Activated naive CD4-positive, alpha-beta T cell treated with anti-CD3 and anti-CD28 coated beads for 36 hours (primary cell): ENCODE measurements at places on chromosomes 3 and 15.

DNA sequence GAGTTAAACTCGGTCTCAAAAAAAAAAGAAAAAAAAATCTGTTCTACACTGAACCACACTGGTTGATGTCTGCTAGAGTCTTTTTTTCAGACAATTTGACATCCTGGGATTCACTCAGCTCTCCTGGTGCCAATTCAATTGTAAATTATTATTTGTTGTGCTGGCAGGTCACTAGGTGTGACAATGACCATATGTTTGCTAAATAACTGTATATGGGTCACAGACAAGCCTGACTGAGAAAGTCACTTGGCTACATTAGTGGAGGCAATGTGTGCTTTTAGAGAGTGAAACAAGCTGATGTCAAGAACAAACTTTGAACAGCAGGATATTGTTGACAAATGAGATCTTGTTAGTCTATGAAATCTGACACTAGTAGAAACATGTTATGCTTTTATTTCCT is 1379.1 kb downstream of the ZPLD1 start:
- no peak overlapping the region for H3K27ac ChIP-seq
- no peaks in the 10 kb centered on the region for H3K4me1 ChIP-seq
- H3K36me3 ChIP-seq = no peaks in the 10 kb centered on the region
- DNase-seq = no peak
- H3K27me3 ChIP-seq = no peaks in the 10 kb centered on the region

- H3K27ac ChIP-seq = no peak overlapping the region
- no peaks in the 10 kb centered on the region for H3K27me3 ChIP-seq
- H3K36me3 ChIP-seq = no peaks in the 10 kb centered on the region
- H3K4me3 ChIP-seq = no peak overlapping the region
- no peaks in the 10 kb centered on the region for H3K4me1 ChIP-seq
Observed at GRCh38 chr3:7682822-7683229, 818.8 kb upstream of the LMCD1 start.

DNA sequence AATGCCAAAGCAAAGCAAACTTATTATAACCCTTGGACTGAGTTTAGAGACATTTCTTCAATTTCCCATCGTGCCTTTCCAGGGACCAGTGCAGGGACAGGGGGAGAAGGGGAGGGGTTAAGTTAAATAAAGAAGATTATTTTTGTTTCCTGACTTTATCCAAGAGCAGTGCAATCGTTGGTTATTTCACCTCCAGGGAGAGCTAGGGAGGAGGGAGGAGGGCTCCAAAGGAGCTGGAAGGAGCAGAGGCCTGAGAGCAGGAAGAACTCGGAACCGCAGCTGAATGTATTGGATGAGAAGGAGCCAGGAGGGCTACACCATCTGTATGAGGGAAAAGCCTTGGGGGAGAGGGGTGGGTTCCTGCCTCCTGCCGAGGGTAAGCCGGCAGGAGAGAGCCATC is 20.7 kb downstream of the HAPLN3 start:
- H3K36me3 ChIP-seq = peaks cover 13% of the 10 kb centered on the region
- no peaks in the 10 kb centered on the region for H3K27me3 ChIP-seq
- no peak overlapping the region for H3K27ac ChIP-seq
- no peak for DNase-seq
- H3K4me3 ChIP-seq = no peak overlapping the region

DNA sequence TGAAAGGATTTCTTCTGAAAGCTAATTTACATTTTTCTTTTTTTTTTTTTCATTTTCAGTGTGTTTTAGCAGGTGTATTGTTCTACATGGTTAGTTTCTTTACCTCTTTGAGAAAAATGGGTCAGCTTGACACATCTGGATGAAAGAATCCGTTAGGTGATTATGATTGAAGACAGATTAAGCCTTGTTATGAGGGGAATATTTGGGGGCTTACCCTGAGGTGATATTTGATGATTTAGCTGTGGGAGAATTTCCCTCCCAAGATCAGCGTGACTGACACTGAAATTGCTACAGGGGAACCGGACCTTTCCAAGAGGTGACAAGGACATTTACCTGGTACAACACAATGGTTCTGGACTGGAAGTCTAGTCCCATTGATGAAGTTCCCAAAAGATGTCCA is 147.5 kb downstream of the NFKBIZ start:
- no peaks in the 10 kb centered on the region for H3K36me3 ChIP-seq
- H3K27me3 ChIP-seq = no peaks in the 10 kb centered on the region
- no peak overlapping the region for H3K27ac ChIP-seq
- no peak overlapping the region for H3K4me3 ChIP-seq

GRCh38 chr3:133933097-133934024 is 37.7 kb upstream of the RAB6B start:
- no peaks in the 10 kb centered on the region for H3K27me3 ChIP-seq
- no peaks in the 10 kb centered on the region for H3K36me3 ChIP-seq
- no peak for DNase-seq
- H3K4me1 ChIP-seq = no peaks in the 10 kb centered on the region

DNA sequence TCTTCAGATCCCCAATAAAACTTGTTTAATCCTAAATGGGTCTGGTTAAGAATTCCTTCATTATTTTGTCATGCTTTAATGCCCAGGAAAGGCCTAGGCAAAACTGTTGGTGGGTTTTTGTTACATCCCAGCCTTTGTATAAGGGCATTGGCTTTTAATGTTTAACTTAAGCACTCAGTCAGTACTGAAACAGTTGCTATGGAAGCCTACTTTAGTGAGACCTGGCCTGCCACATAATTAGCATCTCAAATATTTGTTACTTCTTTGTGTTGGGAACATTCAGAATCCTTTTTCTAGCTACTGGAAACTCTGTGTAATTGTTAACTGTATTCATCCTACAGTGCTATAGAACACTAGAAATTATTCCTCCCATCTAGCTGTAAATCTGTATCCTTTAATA is 369.6 kb upstream of the ATP10A start:
- H3K4me1 ChIP-seq = no peaks in the 10 kb centered on the region
- H3K27ac ChIP-seq = no peak overlapping the region
- peaks cover 7% of the 10 kb centered on the region for H3K27me3 ChIP-seq

DNA sequence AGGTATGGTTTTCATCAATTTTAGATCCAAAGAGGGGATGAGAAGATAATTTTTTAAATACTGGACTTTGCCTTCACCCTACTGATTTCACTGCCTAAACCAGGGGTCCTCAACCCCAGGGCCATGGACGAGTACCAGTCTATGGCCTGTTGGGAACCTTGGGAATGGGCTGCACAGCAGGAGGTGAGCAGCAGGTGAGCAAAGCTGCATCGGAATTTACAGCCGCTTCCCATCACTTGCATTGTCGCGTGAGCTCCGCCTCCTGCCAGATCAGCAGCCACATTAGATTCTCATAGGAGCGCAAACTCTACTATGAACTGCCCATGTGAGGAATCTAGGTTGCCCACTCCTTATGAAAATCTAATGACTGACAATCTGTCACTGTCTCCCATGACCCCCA is 76.3 kb upstream of the TTBK2 start:
- H3K27ac ChIP-seq = no peak overlapping the region
- H3K4me1 ChIP-seq = no peaks in the 10 kb centered on the region
- no peaks in the 10 kb centered on the region for H3K27me3 ChIP-seq
- no peak for DNase-seq
- H3K4me3 ChIP-seq = no peak overlapping the region

DNA sequence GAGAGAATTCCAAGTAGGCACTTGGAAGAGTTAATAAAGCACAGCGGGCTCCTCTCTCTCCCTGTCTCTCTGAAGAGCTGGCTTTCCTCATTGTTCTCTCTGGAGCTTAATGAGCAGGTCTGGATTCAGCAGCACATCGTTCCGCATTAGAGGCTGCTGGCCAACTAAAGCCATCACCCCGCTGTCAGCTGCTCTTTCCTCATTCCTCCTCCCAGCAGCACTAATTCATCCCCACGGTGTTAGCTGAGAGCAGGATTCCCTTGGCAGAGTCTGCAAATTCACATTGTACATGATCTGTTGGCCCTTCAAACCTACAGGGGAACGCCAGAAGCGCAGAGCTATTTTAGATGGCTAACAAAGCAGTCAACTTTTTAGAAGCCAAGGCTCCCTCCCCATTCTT is 44.2 kb downstream of the SGO1 start:
- no peak for DNase-seq
- H3K27me3 ChIP-seq = no peaks in the 10 kb centered on the region
- H3K27ac ChIP-seq = no peak overlapping the region
- no peaks in the 10 kb centered on the region for H3K4me1 ChIP-seq

- DNase-seq = peak; percentile 93
- peaks cover 61% of the 10 kb centered on the region for H3K36me3 ChIP-seq
- H3K27me3 ChIP-seq = no peaks in the 10 kb centered on the region
- H3K27ac ChIP-seq = peak overlapping the region; percentile 81
Observed at GRCh38 chr3:13346481-13347389, 73.4 kb downstream of the NUP210 start.

DNA sequence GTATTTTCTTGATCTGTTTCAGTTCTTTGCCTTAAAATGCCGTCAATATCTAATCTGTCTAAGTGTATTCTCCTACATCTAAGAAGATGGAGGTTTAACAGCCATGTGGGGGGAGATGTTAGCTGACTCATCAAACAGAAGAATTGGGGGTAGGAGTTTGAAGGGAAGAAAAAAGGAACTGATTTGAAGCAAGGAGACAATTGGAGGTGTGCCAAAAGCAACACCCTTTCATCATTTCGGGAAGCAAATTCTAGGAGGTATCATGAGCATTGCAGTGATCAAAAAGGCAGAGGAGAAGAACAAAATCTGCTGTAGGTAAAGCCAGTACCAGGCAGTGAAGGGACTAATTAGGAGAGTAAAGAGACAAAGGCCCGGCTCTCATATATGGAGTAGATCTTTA is 337.3 kb upstream of the TBC1D5 start:
- H3K4me3 ChIP-seq = no peak overlapping the region
- peaks cover 13% of the 10 kb centered on the region for H3K27me3 ChIP-seq
- no peak for DNase-seq
- no peaks in the 10 kb centered on the region for H3K36me3 ChIP-seq
- H3K27ac ChIP-seq = no peak overlapping the region

GRCh38 chr3:28698706-28699105 is 350.1 kb upstream of the AZI2 start:
- no peaks in the 10 kb centered on the region for H3K4me1 ChIP-seq
- H3K4me3 ChIP-seq = no peak overlapping the region
- no peaks in the 10 kb centered on the region for H3K27me3 ChIP-seq
- H3K27ac ChIP-seq = no peak overlapping the region

- H3K4me1 ChIP-seq = no peaks in the 10 kb centered on the region
- H3K27ac ChIP-seq = no peak overlapping the region
- H3K27me3 ChIP-seq = no peaks in the 10 kb centered on the region
Observed at GRCh38 chr3:35505181-35505580, 134.1 kb upstream of the ARPP21 start.

GRCh38 chr15:28885128-28885629 is 595 bp upstream of the APBA2 start:
- no peak overlapping the region for H3K27ac ChIP-seq
- H3K27me3 ChIP-seq = no peaks in the 10 kb centered on the region
- H3K36me3 ChIP-seq = no peaks in the 10 kb centered on the region

GRCh38 chr3:50028346-50028745 is 60.4 kb upstream of the RBM5 start:
- H3K36me3 ChIP-seq = peaks cover 16% of the 10 kb centered on the region
- no peaks in the 10 kb centered on the region for H3K27me3 ChIP-seq
- no peaks in the 10 kb centered on the region for H3K4me1 ChIP-seq
- H3K27ac ChIP-seq = no peak overlapping the region

DNA sequence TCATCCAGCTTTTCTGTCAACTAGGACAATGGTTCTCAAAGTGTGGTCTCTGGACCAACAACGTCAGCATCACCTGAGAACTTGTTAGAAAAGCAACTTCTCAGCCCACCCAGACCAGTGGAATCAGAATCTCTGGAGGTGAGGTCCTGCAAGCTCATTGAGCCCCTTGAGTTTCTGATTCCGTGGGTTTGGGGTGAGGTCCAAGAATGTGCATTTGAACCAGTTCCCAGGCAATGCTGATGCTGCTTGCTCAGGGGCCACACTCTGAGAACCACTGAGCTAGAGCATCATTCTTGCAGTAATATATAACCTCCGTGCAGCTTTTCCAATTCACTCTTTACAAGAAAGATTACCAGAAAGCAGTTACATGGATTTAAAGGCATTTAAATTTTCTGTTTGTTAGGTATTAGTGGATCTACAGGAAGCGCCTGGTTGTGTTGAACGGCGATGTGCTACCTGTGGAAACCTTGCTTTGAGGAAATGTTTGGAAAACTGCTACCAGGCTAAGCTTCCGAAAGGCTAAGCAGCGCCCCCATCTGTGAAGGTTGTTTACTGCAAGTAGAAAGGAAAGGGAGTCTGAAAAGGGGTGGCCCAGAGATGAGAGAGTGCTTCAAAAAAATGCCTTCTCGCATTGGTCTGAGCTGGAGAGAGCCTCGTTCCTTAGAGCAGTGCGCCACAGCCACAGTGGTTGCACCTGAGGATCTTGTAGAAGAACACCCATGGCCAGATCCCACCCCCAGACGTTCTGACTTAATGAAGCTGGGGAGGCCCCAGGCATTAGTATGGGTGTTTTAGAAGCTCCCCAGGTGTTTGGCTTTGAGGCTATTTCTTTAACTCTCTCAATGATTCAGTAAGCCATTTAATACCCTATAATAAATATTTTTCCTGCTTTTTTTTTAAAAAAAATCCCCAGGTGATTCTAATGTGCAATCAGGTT is 50.0 kb downstream of the RLBP1 start:
- no peaks in the 10 kb centered on the region for H3K27me3 ChIP-seq
- peaks cover 6% of the 10 kb centered on the region for H3K36me3 ChIP-seq
- H3K27ac ChIP-seq = no peak overlapping the region
- peak; percentile 68 for DNase-seq

- no peak overlapping the region for H3K27ac ChIP-seq
- H3K4me1 ChIP-seq = no peaks in the 10 kb centered on the region
- H3K36me3 ChIP-seq = no peaks in the 10 kb centered on the region
- no peak overlapping the region for H3K4me3 ChIP-seq
Observed at GRCh38 chr15:97837896-97838295, 122.6 kb upstream of the ARRDC4 start.

DNA sequence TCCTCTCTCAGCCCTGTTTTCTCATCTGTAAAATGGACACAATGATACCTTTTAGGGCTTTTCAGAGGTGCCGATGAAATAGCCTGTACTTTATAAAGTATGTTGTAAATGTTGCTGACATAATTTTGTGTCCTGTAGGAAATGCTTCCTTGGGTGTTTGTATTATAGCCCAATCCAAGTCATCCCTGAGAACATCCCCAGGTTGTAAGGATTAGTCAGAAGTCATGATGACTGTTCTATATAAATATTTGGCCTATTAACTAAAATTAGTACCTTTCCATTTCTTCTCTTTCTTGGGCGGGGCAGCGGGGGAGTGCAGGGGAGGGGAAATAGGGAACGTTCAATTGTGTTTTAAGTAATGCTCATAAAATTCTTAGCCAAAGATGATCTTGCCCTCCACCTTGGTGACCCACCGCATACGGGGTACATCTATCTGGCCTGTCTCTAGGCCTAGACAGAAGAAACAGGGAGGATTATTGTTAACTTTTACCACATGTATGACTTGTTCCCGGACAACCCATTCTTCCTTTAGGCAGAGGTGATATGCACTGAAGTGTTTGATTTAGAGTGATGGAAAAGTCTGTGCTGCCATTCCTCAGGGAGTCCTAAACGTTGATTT is 120.7 kb downstream of the VGLL4 start:
- no peak for DNase-seq
- no peaks in the 10 kb centered on the region for H3K27me3 ChIP-seq
- H3K27ac ChIP-seq = no peak overlapping the region
- peaks cover 2% of the 10 kb centered on the region for H3K4me1 ChIP-seq
